Cardiac muscle cell (in vitro differentiated cells and primary cell): ENCODE measurements at places on chromosomes 12 and 14.

GRCh38 chr14:75711105-75711795 lies 50.2 kb downstream of the TTLL5 start:
- DNase-seq = peak; percentile 80

- DNase-seq = no peak
Observed at GRCh38 chr14:50065583-50065982, 50.8 kb downstream of the VCPKMT start.

DNA sequence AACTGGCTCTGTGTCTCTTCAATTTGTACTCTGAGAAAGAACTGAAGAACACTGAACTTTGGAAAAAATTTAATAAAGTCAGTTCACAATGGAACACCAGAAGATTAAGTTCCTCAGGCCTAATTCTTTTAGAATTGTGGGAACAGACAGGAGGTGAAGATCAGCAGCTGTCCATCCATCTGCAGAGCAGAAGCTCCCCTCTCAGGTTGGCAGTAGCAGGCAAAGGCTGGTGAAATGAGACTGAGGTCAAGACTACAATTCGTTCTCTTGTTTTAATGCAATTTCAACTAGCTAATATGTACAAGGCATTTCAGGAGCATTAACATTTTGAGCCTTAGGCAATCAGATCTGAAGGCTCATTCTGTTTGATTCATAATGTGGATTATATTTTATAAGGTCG lies 10.3 kb upstream of the TRHDE start:
- DNase-seq = no peak

DNA sequence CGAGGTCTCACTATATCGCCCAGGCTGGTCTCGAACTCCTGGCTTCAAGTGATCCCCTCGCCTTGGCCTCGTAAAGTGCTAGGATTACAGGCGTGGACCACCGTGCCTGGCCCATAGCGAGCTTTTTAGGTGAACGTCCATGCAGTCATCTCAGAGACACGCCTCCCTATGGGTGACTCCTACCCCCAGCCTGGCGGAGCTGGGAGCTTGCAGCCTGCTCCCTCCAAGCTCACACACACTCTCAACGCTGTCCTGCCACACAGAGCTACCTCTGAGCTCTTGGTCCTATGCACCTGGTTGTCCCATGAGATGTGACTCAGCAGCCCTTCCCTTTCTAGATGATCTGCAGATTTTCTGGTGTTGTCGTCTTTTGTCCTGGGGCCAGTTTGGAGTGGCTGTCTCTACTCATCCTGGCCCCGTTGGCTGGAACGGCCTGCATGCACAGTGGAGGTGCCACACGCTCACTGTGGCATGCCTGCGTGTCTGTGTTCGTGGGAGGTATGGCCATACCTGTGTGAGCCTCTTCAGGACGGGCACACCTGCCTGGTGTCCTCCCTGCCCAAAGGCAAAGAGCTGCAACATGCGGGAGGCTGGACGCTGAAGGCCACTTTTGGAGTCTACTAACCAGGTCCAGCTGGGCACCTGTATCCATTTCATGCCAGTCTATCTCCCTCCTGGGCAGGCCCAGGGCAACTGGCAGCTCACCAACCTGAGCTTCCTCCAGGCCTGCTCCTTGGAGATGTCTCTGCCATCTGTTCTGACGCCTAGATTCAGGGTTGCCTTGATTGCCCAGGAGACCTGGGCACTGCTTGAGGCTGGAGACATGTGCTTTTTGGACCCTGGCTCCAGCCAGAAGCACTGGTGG lies 18.1 kb downstream of the CABP1 start:
- no peak for DNase-seq

- DNase-seq = no peak
Observed at GRCh38 chr14:24113379-24113800, 1.2 kb upstream of the DCAF11 start.

- peak; percentile 42 for DNase-seq
Observed at GRCh38 chr12:27968972-27969623, 3.4 kb downstream of the PTHLH start.

- no peak for DNase-seq
Observed at GRCh38 chr14:67564236-67564635, 31.1 kb downstream of the PLEKHH1 start.

DNA sequence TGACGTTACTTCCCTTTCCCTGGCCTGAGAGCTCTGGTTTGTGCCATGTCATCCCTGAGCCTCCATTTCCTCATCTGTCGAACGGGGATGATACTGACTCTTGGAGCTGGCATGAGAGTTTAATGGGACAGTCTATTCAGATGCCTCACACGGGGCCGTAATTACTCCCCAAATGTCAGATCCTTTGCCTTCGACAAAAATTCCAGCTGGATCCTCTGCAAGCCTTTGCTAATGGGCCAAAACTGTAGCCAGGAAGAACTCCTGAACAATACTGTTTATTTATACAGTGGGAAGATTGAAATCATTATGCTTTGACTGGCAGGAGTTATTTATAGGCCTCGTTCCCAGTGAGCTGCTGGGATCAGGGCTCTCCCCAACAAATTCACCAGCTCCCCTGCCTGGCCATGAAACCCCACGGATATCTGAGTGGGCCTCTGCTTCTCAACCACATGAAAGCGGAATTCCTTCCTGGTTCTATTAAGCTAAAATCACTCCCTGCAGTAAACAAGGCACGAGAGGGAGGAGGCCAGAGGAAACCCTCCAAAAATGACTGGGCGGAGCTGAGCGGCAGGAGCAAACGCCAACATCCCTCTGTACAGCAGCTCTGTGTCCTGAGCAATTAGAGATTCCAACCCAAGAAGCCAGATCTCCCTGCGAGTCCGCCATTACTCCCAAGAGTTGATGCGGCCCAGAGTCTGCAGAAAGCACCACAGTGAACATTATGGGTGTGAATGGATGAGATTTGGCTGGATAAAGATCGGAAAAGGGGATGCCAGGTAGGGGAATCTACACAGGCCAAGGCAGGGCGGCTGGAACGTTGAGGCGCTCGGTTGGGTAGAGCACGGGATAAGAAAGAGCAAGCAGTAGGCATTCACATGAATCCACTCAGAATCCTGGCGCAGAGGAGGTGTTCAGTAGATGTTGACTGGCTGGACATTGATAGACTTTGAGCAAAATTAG lies 326.1 kb downstream of the BCL11B start:
- no peak for DNase-seq

DNA sequence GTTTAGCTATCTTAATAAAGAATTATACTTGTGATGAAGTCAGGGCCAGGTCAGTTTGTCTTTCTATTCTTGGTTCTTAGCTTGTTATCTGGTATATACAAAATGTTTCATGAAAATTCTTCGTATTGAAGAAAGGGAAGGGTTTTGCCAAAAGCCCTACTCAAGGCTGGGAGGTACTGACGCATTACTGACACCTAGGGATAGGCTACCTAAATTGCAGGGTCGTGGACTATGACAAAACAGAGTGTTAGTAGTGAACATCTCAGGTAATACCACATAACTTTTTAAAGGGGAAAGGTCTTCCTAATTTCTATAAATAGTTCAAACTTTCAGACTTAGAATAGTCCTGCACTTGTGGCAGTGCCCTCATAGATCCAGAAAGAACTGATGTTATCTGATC lies 246.3 kb downstream of the RGS6 start:
- no peak for DNase-seq

- DNase-seq = no peak
Observed at GRCh38 chr12:53200458-53201176, 6.4 kb downstream of the ITGB7 start.

DNA sequence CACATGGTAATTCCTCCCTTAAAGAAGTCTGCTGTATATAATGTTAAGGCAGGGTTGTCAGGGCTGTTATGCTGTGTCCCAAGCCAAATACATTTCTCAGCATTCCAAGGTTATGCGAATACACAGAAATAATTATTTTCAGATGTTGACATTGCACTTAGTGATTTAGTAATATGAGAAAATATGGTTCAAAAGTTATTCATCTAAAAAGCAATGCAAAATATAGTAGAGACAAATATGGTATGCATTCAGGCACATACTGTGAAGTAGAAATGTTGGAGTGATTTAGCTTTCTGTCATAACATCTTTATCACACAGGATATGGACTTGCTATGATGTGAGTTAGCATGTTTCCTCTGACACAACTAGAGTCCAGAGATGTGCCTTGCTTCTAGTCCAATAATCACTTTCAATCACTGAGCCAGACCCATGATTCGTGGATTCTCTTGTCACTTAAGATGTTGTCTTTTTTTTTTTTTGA lies 70.0 kb downstream of the PDE3A start:
- no peak for DNase-seq

DNA sequence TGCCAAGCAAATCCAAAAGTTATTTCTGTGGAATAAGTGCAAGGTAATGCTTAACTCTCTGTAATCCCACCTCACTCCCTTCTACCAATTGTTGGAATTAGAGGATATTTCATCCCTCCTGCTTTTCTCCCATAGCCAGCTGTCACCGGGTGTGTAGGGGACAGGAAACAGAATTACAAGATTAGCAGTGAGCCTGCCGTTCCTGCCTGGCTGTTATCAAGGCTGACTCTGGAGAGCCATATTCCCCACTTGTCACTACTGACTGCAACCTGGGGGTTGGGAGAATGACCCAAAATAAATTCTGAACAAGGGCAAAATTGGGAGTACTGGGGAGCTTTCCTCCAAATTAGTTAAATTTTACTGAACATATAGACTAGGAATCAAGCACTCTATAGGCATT lies 24.8 kb downstream of the TBX5 start:
- no peak for DNase-seq

- DNase-seq = peak; percentile 87
Observed at GRCh38 chr14:94423453-94424056, 29.0 kb downstream of the SERPINA11 start.

DNA sequence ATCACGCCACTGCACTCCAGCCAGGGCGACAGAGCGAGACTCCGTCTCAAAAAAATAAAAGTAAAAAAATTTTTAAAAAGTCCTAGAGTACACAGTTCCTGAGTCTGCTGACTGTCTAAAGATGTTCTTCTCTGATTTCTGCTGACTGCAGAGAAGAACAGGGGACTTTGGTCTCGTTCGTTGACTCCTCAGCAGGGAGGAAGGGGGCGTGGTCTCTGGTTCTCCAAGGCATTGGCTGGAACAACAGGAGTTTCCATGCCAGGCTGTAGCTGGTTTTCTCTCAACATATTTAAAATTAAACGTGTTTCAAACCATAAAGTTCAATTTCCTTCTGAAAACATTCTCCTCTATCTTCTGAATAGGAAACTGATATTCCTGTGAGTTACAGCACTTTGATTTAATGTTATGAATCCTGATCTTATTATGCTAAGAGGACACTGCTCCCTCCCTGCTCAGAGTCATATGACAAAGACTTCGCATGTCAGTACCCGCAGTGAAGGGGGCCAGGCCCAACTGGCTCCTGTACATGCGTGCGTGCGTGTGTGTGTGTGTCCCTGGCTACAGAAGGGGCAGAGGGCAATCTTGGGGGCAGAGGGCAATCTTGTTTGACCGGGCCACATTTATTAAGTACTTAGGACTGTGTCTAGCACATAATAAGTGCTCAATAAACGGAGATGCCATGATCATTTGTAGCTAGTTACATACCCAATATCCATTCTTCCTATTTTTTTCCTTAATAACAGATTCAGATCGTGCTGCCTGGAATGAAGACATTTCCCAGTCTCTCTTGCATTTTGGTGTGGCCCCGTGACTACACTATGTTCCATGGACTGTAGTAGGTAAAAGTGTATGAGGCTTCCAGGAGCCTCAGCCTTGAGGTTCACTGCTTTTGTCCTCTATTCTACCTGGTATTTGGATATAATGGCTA lies 16.5 kb upstream of the HNF1A start:
- DNase-seq = no peak

GRCh38 chr12:190881-191280 lies 23.1 kb downstream of the SLC6A12 start:
- DNase-seq = no peak

GRCh38 chr14:101542391-101542790 lies 18.9 kb upstream of the DIO3 start:
- no peak for DNase-seq

- no peak for DNase-seq
Observed at GRCh38 chr12:113724794-113725556, 241.2 kb downstream of the RBM19 start.

GRCh38 chr12:14403293-14403692 lies 37.8 kb downstream of the ATF7IP start:
- DNase-seq = no peak

- DNase-seq = peak; percentile 94
Observed at GRCh38 chr14:60247994-60248696, 876 bp upstream of the PPM1A start.

DNA sequence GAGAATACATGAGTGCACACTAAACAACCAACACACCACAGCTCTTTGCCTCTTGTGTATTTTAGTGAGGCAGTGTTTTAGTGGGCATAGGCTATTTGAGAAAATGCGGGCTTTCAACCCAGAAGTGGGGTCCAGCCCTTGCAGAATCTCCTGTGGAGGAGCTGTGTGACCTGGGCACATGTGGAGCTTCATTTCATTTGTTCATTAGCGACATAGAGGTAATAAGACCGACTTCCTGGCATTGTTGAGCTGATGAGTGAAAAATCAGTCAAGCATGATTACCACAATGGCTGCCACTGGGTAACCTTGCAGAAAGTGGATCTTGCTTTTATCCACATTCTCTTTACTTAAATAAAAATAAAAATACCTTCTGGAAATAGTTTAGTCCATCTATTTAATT lies 923.5 kb downstream of the BCL11B start:
- DNase-seq = no peak

DNA sequence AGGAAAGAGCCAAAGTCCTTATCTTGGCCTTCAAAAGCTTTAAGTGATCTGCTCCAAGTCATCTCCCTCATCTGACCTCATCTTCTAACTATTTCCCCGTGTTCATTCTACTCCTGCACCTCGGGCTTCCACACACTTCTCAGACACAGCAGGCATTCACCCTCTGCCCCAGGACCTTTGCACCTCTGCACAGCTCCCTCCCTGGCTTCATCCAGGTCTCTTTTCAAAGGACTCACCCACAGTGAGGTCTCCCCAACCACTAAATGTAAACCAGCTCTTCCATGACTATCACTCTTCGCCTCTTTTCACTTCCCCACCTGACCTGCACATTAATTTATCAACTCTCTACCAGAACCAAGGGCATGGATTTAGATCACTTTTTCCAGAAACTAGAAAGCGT lies 161.8 kb downstream of the PIWIL1 start:
- no peak for DNase-seq

DNA sequence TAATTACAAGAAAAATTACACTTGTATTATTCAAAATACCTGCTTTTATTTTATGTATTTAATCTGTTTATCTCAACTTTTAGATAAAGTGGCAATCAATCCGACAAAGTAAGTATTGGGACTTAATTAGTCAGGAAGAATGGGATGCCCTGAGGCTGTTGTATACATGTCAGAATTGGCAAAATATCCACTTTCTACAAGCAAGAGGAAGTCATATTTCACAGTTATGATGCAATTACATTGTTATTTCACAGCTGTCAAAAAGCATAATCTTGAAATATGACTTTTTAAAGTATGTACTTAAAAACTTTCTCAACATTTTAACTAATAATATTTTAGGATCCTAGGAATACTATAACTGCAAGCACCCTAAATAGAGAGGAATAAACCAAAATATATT lies 357.1 kb upstream of the MGAT4C start:
- no peak for DNase-seq

GRCh38 chr14:89807892-89808291 lies 146.6 kb downstream of the EFCAB11 start:
- DNase-seq = no peak

- DNase-seq = no peak
Observed at GRCh38 chr12:10633541-10633940, 20.1 kb upstream of the MAGOHB start.
